ENCODE measurements at places on chromosomes 7 and 10.

- no peak for DNase-seq
Measured at GRCh38 chr7:25349283-25350017, 121.2 kb upstream of the NPVF start.

DNA sequence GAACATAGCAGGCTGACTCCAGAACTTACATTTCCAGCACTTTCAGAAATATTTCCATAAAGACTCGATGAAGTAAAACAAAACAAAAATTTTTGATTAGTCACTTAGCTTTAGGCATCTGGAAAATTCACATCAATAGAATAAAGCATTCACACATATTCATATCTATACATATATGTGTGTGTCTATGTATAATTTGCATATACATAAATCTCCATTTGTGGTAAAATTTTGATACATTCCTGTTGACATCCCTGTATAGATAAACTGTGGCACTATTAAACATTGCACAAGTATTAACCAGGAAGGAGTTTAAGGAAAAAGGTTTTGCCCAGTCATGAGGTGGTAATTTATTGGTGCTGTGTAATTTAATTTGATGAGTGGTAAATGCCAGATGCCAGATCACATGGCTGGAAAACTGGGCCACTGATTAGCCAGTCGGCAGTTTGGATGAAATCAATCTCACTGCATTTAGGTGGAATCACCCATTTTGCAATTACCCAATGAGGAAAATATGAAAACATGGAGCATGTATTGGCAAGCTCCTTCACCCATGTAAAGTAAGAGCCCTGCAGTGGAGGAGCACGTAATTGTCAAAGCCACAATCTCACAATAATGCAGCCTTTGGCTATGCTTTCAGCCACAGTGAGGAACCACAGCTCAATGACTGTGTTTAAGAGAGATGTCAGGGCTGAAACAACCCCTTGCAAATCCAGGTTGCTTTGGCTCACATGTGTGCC lies 294.6 kb downstream of the RNLS start:
- no peak for DNase-seq

DNA sequence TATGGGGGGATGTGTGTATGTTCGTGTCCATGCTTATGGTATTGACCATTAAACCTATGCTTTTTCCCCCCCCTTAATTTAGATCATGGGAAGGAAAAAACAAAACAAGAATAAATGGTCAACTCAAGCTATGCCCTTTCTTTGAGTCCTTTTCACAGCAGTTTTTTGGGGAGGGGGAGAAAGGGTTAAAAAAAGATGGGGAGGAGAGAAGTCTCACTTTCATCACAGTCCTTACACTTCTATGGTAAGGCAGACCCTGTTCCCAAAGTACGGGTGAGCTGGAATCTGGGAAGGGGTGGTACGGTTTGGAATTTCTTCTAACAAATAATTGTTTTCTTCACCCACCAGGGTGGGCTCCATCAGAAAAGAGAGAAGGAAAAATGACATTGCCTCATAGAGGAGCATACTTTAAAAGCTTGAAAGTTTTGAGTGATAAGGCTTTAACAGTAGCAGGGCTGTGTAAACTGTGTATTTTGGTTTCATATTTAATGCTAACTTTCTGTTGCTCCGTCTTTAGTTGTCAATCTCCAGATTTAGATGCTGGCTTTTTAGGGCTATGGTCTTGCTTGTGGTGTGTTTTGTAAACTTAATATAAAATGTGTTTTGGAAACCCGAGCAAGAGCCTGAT lies 180.1 kb downstream of the TCF7L2 start:
- no peak for DNase-seq

DNA sequence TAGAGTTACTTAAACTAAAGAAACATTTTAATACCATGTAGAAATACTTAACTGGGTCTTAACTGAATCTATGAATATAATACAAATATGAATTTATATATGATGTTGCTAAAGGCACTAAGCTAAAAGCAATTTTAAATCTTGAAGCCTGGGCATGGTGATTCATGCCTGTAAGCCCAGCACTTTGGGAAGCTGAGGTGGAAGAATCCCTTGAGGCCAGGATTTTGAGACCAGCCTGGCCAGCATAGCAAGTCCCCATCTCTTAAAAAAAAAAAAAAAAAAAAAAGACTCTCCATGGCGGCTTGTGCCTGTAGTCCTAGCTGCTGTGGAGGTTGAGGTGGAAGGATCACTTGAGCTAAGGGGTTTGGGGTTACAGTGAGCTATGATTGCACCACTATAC lies 95.3 kb downstream of the CCSER2 start:
- no peak for DNase-seq

DNA sequence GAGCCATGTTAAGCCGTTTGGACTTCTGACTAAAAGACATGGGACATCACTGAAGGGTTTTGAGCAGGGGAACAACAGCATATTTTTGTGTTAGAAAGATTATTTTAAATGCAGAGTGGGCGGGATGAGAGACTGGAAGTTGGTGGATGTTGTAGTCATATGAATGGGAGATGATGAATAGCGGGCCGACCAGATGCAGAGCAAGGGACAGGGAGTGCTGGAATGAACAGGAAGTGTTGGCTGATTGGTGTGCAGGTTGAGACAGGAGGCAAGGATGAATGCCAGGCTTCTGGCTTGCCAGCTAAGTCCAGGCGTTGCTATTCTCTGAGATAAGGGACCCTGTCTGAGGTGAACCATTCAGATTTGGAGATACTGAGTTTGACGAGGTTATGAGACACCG lies 38.0 kb downstream of the GAD2 start:
- DNase-seq = no peak

- no peak for DNase-seq
Measured at GRCh38 chr10:128865436-128866195, 601.4 kb upstream of the MGMT start.

All from GM19239 (cell line).